ENCODE measurements at places on chromosomes 7 and 10.
A peak's percentile ranks its signal among the peaks of the same experiment; 100 is the strongest.

- DNase-seq: no peak
Observed at GRCh38 chr7:90777465-90777864, 181.3 kb downstream of the CDK14 start.

DNA sequence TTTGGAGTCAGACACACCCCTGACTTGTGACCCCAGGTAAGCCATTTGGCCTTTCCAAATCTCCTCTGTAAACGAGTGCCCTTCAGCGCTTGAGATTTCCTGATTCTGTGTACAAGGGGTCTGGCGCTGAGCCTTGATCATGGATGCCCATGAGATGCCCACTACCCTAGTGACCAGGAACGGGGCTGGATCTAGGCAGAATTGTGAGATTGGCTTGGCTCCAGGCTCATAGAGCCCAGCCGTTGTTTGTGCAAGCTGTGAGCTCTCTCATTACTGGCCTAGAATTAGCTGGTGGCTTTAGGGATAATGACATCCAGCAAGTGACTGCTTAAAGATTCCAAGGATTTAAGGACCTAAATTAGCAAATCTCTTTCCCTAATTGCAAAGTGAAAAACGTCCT is 84.9 kb downstream of the CAMK1D start:
- DNase-seq: no peak

DNA sequence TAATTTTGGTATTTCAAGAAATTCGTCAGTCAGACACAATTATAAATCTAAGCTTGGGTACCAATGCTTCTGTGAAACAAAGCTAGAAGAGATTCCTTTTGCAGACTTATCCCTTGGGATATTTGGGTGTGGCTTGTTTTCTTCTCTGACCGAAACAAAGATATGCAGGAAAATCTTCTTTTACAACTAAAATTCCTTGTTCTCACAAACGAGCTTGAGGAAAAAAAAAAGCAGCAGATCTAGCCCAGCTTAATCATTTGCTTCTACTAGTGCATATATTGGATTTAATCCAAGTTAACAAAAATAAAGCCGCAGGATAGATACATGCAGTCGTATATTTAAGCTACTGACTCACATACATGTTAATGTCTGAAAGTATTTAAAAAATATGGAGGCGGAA is 104.2 kb downstream of the PRTFDC1 start:
- DNase-seq: no peak

- DNase-seq: no peak
Observed at GRCh38 chr10:101624526-101625102, 36.5 kb downstream of the DPCD start.

- DNase-seq: no peak
Observed at GRCh38 chr7:152142976-152143595, 117.6 kb downstream of the GALNT11 start.

GRCh38 chr10:87860156-87860795 is 3.1 kb downstream of the KLLN start:
- no peak for DNase-seq

DNA sequence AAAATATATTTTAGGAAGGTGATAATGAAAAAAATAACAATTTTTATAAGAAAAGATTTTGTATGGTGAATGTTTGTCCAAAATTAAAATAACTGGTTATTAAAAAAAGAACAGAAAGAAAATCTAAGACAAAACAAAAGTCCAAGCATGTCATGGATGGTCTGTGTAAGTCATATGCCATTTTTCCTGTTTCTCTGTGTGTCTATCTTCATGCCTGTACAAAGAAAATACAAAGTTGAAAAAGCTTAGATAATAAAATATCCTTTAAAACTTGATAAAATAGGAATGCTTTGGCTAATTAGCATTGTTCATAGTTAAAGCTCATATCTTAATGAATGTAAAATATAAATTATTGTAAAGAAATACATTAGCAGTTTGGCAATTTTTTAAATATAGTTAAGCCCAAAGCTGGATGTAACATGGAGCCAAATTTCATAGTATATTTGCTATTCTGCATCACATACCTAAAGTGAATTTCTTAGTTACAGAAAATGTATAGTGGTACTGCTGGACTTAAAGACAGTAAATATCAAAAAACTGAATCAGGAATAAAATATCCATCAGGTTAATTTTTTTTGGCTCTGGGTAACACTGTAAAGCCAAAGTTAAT is 661.1 kb downstream of the PCDH15 start:
- DNase-seq: no peak

DNA sequence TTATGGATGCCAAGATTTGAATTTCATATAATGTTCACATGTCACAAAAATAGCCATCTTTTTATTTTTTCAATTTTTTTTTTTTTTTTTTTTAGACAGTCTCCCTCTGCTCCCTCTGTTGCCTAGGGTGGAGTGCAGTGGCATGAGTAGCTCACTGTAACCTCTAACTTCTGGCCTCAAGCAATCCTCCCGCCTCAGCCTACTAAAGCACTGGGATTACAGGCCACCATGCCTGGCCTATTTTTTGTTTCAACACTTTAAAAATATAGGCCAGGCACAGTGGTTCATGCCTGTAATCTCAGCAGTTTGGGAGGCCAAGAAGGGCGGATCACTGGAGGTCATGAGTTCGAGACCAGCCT is 246.3 kb downstream of the SKIDA1 start:
- no peak for DNase-seq

GRCh38 chr7:5621776-5622175 is 159.7 kb downstream of the RNF216 start:
- no peak for DNase-seq

DNA sequence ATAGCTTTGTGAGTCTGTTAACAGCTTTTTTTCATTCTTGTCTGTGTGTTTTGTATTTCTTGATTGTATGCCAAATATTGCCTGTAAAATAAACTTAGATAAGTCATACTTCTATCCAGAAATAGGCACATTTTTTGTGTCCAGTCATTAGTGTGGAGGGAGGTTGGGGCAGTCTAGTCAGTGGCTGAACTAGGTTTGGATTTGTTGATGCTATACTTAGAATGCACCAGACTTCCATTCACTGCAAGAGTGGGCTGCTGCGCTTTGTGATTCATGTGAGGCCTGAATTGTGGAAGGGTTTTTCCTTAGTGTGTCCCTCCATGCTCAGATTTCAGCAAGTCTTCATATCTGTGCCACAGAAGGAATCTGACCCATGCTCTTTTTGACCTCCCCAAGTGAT is 50.0 kb downstream of the TRUB1 start:
- no peak for DNase-seq

- DNase-seq: no peak
Observed at GRCh38 chr7:139771001-139771956, 6.5 kb downstream of the HIPK2 start.

- DNase-seq: no peak
Observed at GRCh38 chr10:97608991-97609561, 19.6 kb downstream of the C10orf62 start.

DNA sequence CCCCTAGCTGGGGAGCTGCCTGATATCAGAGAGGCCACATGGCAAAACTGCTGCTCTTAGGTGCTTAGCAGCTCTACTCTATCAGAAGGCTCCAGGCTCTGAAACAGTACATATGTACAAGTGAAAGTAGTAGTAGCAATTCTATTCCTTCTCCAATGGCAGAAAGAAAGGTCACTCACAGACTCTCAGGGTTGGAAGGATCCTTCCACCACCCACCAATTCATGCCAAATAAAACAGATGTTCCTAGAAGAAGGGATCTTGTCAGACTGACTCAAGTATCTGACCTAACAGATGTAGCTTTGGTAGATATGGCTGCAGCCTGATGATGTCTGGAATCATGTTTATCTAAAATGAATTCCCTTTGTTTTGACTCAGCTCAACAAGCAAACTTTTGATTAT is 8.0 kb upstream of the ALDH18A1 start:
- no peak for DNase-seq

DNA sequence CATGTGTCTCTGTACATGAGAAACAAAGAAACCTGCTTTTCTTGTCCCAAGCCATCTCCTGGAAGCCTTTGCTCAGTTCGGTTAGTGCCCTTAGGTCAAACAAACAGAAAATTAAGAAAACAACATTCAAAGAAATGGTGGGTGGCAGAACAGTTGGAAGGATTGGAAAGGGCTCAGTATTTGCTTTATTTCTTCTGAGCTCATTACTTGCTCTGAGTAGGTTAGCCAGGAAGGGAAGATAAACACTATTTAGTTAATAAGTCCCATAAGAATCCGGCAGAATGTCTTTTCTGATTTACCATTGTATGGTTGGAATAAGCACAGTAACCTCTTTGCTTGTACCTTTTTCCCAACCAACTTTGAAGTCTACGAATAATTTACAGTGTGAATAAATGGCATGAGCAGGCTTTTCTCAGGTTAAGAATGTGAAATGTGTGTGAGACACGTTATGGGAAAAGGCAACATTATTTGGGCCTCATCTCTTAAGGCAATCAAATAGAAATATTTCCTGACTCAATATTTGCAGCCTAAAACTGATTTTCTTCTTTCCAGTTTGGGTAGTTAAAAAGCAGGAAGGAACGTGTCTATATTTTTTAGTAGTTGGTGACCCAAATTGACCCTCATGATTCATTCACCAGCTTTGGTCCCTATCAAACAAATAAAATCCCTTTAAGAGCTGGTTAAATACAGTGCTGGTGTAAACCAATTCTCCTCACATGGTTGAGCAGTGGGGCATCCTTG is 158.5 kb downstream of the DKK1 start:
- no peak for DNase-seq

GRCh38 chr10:12902135-12902572 is 99.4 kb downstream of the CCDC3 start:
- DNase-seq: no peak

DNA sequence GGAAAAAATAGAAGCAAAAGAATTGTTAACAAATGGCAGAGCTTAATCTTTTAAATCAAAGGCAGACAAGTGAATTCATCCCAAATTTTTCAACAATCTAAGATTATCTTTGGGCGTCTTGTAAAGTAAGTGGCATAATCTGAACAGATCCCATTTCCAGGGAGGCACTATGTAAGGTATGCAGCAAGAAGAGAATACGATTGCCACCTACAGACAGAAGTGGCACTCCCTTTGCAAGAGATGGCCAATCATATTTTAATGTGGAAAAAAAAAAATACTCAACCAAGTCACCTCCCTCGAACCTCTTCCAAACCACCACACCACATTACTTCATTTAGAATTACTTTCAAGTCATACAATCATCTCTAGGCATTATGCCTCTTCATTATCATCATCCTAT is 4.0 kb downstream of the GFRA1 start:
- no peak for DNase-seq

DNA sequence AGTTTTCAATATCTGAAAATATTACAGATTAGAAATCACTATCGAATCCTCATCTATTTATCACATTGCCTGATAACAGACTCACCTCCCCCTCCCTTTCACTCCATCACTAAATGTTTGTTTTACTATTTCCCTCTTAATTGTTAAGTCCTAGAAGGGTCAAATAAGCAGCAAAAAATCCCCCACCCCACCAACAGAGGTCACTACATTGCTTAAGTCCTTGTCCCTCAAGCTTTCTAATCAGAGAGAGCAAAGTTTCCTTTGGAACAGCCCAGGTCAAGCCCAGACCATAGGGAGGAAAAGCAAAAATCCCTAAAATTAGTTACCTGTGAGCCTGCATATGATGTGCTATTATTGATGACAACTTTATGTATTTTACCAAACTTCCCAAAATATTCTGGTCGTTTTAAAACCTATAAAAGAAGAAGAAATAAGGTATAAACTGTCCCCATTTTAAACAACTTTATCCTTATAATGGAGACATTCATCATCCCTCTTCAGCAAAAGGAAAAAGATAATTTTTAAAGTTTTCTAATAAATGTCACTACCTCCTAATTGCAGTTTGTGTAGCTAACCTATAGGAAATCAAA is 95.0 kb downstream of the CNOT4 start:
- peak; percentile 63 for DNase-seq

DNA sequence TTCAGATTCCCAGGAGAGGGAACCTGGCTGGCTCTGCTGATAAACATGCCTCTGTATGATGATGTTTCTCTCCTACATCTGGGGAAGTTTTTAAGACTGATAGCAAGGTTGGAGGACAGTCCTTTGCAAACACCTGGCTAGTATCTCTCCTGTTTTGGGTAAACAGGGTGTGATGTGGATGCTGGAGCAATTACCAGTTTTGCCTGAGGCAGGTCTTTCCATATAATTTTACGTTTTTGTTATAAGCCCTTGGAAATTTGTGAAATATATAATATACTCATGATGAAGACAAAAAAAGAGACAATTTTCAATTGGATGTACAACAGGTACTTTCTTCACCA is 138.6 kb downstream of the ADAM22 start:
- DNase-seq: no peak

DNA sequence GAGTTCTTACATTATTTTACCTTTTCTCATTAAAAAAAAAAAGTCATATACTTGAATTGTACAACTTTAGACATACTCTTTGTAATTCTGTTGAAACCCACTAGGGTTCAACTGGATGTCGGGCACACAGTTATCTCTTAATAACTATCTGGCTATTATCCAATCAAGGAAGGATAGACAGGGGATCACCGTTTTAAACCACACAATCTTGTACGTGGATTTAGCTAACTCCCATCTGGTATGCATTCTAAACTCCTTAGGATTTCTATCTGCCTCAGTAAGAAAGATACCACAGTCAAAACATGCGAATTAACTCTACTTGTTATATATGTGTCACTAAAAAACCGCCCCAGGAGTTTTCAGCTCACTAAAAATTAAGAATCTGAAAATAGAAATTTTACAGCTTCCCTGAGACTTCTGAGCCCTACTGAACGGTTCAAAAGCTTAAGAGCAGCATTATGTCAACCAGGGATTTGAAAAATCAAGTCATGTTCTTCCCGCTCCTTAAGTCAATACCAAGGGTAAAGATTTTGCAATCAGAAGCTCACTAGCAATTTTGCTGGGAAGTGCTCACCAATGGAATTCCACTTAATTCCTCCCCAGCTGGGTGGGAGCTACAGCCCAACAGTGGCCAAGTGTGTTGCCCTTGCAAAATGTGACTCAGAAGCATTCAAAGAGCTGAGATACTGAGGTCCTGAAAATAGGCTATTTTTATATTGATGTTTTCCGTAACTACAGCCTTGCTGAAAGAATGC is 267.0 kb downstream of the FRMD4A start:
- no peak for DNase-seq

DNA sequence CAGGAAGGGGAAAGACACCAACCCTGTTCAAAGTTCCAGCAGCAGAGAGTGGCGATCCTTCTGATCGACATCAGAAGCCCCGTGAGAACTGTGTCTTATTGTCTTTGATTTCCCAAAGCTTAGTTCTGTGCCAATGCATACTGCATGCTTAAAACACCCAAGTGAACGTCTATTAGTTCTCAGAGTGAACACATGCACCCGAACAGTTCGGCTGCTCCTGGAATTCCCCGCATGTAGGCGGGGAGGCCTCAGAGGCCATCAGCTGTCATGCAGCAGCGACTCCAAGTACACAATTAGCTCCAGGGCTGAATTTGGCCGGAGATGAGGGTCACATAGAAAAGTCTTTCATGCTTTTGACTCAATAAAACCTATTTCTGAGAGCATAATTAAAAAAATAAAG is 276.9 kb downstream of the ZMYND11 start:
- DNase-seq: no peak

All from iPS DF 19.7 (cell line).